Keratinocyte (primary cell): ENCODE measurements at places on chromosomes 16 and 17.

DNA sequence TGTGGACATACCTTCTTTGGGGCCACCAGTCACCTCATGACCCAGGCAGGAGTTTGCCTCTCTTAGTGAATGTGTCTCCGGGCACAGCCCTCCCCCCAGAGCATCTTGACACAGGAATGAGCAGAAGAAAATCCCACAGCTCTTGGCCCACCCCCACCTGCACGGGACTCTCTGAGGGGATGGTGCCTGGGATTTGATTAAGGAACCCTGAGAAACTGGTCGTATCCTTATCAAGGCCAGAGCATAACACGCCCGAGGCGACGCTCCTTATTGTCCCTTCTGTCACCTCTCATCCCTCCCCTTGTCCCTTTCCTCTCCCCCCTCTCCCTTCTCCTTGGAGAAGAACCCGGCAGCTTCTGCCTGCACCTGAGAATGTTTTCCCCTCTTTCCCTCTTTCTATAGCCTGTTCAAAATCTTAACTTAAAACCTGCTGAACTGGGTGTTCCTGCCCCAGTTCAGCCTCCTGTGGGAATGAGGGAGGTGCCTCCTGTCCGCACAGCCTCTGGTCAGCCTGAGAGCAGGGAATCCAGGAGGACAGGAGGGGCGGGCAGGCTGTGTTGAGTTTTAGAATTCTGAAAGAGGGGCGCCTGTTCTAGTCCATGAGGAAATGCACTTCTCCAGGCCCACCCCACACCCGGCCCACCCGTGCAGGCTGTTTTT is 140.7 kb upstream of the PLCG2 start:
- DNase-seq = no peak

DNA sequence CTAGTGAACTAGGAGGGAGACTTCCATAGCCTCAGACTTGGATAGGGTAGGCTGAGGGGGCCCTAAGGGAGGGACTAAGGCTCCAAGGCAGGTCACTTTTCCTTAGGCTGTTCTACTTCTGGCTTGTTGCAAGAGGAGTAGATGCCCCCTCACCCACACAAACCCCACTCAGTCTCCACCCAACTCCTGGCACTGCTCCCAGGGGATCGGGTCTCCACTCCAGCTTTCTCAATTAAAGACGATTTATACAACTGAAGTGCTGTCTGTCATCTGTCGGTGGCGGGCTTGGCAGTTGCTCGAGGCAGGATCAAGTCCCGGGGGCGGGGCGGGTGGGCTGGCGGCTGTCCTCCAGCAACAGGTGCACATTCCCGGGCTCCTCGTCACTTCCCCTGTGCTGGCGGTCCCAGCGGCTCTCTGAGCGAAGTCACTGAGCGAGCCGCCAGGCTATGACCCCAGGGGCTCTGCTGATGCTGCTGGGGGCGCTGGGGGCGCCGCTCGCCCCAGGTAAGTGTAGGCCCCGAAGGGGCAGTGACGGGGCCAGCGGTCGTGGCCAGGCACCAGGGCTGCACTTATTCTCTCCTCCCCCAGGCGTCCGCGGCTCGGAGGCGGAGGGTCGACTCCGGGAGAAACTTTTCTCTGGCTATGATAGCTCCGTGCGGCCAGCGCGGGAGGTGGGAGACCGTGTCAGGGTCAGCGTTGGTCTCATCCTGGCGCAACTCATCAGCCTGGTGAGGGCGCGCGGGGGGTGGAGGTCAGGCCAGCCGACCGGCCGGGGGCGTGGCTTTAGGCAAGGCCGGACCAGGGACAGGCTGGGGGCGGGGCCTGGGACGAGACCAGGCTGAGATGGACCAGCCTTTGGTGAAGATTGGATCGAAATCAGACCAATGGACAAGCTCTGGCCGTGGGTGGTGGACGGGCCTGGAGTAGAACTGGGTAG is at the start of gene CHRNB1:
Gene CHRNB1, plus strand, starts transcription at position 380 of the 937 bp plus-strand sequence. Its CDS starts 67 bp downstream, at position 447.
- DNase-seq = no peak

DNA sequence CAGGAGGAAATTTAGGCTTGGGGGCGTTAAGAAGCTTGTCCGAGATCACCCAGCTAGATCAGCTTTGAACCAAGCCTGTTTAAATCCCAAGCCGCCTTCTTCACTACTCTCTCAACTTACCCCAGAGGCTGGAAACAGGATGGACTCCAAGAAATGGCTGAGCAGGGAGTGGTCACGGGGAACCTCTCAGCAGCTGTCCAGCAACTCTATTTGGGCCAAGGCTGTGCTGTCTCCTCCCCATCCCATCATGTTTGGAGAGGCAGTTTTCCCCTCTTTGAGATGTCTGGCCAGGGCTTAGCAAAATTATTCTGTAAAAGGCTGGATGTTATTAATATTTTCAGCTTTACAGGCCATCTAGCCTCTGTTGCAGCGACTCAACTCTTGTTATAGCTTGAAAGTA is 305.7 kb downstream of the RBFOX1 start:
- no peak for DNase-seq

DNA sequence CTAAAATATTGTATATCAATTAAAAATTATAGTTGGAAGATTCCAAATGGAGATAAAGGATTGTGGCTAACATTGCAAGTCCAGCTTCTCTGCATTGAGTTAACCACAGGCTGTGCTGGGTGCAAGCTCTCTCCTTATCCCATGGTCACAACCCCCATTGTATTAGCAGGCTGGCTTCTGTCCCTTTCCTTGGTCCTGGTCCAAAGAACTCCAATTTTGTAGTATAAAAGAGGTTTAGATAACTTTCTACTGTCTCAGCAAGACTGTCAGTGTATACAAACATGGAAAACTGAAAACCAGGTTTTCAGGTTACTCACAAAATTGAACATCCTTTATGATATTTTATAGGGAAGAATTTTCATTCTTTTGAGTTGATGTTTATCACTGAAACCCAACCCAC is 76.6 kb upstream of the HS3ST3A1 start:
- no peak for DNase-seq

- DNase-seq = no peak
These were observed 8.6 kb downstream of the SGCA start for GRCh38 chr17:50174444-50174843.

- DNase-seq = no peak
These were observed 461.3 kb downstream of the PMP22 start for GRCh38 chr17:14803826-14804225.

DNA sequence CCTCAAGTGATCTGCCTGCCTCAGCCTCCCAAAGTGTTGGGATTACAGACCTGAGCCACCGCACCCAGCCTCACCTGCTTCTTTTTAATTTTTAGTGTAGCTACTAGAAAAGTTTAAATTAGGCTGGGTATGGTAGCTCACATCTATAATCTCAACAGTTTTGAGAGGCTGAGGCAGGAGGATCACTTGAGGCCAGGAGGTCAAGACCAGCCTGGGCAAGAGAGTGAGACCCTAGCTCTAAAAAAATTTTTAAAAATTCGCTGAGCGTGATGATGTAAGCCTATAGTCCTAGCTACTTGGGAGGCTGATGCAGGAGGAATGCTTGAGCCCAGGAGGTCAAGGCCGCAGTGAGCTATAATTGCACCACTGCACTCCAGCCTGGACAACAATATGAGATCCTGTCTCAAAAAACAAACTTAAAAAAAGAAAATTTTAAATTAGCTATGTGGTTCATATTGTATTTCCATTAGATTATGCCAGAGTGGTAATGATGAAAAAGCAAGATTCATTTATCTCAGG is 34.9 kb downstream of the TXNDC11 start:
- DNase-seq = no peak

- DNase-seq = no peak
These were observed 100.0 kb downstream of the METRNL start for GRCh38 chr17:83179374-83179773.

- no peak for DNase-seq
These were observed 1.9 kb upstream of the SLC5A2 start for GRCh38 chr16:31480851-31481536.

DNA sequence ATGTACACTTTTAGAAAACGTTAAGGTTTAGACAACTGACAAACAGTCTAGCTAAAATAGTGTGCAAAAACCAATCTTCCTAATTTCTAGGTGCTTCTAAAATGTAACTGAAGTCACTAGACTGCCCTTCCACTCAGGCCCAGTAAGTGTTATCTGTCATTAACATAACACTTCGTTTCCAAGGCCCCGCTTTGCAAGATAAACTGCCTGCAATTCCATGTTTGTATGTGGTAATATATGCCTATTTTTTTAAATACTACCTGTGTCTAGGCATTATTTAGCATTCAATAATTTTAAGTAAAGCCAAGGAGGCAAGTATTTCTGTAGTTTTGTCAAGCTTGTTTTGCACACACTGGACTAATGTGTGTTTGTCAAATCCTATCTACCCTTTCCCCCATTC is 3.2 kb downstream of the USP32 start:
- no peak for DNase-seq

GRCh38 chr16:4309833-4310266 is 6.0 kb upstream of the GLIS2 start:
- no peak for DNase-seq

- DNase-seq = no peak
These were observed 321.2 kb downstream of the ABCC12 start for GRCh38 chr16:47834485-47835024.

GRCh38 chr16:88460496-88461330 is 7.6 kb downstream of the ZFPM1 start:
- no peak for DNase-seq

DNA sequence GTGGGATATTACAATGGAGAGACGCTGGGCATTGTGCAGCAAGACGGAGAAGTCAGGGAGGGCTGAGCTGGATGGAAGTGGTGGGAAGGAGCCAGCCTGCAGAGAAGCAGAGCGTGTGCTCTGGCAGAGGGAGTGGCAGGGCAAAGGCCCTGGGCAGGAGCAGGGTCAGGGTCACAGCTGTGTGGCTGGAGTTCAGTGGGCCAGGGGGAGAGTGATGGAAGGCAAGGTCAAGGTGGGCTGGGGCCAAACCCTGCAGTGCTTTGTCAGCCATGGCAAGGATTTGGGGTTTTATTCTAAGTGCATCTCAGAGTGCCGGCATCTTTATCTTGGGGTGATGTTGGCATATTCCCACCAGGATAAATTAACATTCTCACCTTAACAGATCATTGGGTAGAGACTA is 31.9 kb upstream of the C16orf78 start:
- DNase-seq = no peak

DNA sequence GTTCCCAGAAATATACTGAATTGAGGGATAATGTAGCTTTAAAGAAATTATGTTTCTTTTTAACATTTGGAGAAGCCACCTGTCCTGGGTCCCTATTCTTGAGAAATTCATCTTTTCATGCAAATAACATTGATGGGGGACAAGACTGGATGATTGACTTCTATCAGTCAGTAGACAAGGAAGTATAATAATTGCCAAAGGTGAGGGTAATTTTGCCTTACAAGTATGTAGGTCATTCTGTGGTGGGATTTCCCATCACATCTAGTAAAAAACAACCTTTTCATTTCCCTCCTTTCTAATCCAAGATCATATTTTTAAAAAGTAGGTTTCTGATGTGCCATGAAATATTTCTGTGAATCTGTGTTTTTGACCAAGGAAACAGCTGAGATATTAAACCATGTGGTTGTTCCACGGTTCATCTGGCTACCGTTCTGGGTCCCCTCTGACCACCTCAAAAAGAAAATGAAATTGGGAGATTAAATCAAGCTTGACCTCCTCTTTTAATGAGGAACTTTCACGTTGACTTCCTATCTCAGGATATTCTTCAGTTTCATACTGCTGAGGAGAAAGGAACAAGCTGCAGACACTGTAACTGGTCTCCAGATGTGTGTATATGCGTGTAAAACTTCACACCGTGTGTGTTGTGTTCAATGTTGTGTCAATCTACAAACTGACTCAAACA is 138.6 kb downstream of the MAP2K6 start:
- DNase-seq = no peak

DNA sequence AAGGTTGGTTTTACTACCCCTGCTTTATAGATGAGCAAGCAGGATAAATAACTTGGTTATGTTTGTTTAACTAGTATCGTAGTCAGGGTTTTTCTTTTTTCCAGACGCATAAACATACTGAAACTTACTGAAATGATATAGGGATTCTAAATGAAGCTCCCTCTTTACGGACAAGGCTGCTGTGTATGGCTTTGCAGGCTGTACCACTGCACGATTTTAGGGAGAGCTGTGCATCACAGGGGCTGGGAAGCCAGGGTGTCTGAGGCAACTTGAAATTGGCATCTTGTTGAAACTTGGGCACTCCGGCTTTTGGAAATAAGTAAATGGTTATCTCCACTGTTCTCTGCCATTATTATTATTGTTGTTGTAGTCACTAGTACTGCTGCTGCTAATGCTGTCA is 218.1 kb upstream of the CDH8 start:
- DNase-seq = no peak

DNA sequence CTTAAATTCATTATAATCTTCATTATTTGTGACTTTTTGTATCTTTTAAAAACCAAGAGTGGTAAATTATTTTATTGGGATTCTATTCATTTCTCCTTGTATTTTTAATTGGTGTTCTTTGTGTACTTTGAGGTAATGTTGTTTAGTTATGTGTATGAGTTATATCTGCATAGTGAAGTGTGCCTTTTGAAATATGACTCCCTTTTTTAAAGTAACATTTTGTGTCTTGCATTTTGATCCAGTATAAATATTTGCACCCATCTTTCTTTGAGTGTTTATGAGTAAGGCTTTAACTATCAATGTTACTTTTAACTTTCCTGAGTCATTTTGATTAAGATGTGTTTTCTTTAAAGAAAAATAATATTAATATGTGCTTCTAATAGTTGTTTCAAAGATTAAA is 90.0 kb upstream of the MYOCD start:
- DNase-seq = no peak

GRCh38 chr16:73505577-73505976 is 457.6 kb upstream of the ZFHX3 start:
- DNase-seq = no peak

DNA sequence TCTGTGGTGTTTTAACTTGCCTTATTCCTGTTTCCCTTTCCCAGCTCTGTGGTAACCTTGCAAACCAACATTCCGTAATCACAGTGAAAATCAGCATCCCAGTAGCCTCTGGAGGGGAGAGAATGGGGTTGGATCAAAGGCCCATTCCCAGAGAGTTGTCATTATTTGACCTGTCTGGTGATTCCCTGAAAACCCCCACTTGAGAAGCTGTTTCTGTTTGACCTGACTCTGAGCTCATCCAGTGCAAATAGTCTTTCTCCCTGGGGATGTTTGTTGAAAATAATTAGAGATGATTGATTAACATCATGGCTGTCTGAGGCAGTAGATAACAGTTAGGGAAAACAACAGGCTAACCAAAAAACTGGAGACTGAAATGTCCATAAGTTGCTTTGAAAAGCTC is 3.0 kb downstream of the CACNG1 start:
- DNase-seq = no peak

DNA sequence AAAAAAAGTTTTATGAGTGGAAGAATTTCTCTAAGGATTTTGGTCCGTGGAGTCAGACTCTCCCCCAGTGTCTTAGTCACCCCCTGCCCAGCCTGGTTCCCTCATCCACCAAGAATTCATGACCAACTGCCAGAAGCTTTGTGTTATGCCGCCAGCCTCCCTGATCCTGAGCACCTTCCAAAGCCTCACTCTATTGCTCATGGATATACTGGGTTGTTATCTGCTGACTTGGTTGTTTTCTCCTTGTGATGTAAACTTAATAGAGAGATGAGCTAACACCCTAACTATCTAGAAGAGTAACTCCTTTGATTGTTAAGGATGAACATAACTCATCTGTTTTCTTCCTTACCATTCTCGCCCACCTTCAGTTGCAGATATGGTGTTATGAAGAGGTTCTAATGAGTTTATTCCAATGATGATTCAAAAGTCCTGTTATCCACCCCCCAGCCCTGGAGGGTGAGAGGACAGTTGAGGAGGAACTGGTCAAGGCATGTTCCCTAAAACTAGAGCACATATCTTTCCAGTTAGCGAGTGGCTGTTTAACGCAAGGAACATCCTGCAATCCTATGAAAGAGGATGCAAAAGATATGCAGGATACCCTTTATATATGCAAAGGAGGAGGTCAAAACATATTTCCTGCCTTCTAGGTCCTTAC is 1.5 kb upstream of the PSMD3 start:
- DNase-seq = peak; percentile 76
